Fibroblast of the aortic adventitia (primary cell): ENCODE measurements at places on chromosomes 3 and 15.

- no peak for DNase-seq
Measured at GRCh38 chr15:34348735-34349300, 5.7 kb downstream of the NUTM1 start.

DNA sequence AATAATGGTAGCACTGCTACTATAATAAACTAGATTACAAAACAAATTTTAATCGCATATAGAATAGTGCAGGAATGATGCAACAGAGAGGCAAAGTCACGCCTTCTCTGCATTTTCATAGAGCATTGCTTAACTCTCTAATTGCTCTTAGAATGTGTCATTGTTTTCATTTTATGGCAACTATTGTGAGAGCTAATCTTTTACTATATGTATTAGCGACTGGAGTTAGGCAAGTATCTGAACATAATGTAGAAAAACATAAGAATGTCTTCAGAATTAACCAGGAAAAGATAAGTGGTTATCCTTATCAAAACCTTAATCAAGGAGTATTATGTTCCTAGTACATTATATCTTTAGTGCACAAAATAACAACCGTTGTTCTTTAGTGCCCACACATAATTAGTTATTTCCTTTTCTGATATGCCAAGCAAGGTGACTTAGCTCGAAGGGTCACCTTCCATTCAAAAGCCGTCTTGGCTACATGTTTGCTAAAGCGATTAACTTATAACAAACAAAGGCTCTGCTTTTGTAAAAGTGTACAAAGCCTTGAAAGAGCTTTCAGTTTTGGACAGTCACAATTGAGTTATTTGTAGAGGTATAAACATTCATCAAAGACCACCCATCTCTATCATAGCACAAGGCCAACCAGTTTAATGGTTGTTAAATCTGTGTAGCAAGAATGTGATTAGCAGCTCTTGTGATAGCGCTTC is 1328.9 kb downstream of the ROBO2 start:
- DNase-seq: no peak

- peak; percentile 60 for DNase-seq
Measured at GRCh38 chr3:57755368-57755675, 787 bp upstream of the SLMAP start.

DNA sequence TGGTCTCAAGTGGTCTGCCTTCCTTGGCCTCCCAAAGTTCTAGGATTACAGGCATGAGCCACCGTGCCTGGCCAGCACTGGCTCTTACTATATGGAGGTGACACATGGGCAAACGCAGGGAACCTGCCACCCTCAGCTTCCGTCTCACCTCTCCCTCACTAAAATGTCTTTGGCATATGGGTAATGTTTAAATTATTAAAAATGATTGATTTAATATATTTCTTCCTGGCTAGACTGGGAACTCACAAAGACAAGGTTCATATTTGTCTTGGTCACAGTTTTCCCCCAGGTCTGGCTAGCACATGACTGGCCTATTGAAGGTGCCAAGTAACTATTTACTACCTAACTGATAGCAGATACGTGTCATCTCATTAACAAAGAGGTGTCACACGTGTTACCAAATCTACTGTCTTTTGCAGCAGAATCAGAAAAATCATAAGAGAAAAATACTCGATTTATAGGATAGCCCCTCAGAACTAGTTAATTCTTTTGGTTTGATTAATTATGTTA is 48.2 kb downstream of the SYNM start:
- no peak for DNase-seq

DNA sequence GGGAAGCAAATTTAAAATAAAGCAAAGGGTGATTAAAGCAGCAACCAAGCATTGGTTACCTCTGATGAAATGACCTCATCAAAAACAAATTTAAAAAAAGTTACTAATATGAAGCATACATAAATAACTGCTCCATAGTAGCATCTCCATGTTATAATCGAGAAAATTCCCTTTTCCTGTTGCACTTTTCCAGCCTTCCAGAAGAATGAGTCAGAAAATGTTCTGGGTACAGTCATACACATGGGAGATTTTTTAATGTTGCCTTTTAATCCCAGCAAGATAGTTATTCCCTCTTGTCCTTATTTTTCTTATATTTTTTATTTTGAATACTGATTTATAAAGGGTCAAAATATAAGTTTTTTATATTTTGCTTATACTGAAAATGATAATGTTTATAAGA is 2.6 kb upstream of the TMCO5A start:
- DNase-seq: peak; percentile 46

DNA sequence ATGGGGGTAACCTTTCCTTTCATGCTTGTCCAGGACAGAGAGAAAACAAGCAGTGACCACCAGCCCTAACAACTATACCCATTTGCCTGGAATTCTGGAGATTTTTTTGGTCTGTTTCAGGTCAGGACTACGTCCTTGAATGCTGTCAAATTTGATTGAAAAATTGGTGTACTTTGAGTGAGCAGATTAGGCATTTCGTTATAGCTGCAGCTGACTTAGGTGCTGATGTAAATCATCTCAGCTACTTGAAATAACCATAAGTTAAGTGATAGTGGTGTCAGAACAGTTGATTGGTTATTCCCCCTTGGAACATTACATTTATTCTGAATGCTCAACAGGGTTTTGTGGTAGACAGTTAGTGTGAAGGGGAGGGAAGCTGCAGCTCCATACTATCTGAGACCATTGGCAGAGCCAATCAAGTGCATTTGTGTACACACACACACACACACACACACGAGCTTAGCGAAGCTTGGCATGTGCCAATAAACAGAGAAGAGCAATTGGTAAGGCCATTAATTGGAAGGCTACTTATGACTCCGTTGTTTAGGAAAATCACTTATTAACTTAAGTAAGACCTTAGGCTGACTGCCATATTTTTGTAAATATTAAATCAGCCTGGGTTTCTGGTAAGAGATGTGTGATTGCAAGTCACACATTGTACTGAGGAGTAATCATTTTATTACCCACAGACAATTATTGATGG is 447.8 kb downstream of the MFSD1 start:
- no peak for DNase-seq

DNA sequence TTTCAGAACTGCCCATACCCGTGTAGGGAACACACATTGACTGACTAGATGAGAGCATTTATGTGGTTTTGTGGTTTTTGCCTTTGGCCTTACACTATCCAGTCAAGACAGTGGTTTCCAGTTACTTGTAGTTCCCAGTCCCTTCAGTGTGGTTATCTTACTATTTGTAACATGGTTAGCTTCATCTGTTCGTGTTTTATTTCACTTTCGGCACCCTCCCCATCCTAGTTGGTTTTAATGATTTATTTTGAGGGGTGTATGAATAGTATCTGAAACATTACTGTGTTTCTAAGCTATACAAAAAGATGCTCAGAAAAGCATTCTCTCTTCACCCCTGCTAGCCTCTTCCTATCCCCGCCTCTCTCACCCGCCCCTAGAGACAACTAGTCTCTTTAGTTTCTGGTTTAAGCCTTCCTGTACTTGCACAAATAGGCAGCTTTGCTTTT is 14.1 kb downstream of the LYSMD4 start:
- peak; percentile 48 for DNase-seq

DNA sequence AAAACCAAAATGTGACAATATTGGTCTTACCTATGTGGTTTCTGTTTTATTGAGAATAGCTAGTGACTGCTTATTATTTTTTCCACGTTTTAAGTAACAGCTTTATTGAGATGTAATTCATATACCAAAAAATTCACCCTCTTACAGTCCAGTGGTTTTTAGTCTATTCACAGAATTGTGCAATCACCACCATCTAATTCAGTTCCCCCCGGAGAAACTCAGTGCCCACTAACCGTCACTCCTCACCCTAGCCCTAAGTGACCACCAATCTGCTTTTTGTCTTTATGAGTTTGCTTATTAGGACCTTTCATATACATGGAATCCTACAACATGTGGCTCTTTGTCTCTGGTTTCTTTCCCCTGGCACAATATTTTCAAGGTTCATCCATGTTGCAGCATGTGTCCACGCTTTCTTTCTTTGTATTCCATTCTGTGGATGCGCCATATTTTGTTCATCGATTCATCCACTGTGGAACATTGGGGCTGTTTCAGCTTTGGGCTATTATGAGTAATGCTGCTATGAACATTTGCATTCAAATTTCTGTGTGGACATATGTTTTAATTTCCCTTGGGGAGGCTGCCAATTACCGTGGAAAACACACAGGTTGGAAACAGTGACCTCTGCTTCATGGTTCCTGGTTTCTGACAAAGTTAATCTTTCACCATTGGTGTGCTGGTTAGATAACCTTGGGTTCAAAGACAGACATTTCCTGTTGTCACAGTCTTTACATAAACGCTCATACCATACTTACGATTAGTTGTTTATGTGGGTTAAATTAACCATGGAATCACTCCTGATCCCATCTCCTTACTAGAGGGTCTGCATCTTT is 3.2 kb upstream of the BCL2L10 start:
- no peak for DNase-seq

GRCh38 chr15:80662129-80662528 is 33.0 kb upstream of the ABHD17C start:
- DNase-seq: peak; percentile 40

- no peak for DNase-seq
Measured at GRCh38 chr3:26015752-26016151, 225.9 kb downstream of the OXSM start.

- peak; percentile 85 for DNase-seq
Measured at GRCh38 chr3:52237657-52238172, 1.2 kb downstream of the TWF2 start.

- peak; percentile 96 for DNase-seq
Measured at GRCh38 chr15:99565299-99566156, at the start of gene MEF2A. MEF2A (plus strand) TSS chr15:99565984; CDS start chr15:99633120, 67,136 bp downstream.

- DNase-seq: no peak
Measured at GRCh38 chr15:63495343-63495742, 9.1 kb upstream of the USP3 start.

DNA sequence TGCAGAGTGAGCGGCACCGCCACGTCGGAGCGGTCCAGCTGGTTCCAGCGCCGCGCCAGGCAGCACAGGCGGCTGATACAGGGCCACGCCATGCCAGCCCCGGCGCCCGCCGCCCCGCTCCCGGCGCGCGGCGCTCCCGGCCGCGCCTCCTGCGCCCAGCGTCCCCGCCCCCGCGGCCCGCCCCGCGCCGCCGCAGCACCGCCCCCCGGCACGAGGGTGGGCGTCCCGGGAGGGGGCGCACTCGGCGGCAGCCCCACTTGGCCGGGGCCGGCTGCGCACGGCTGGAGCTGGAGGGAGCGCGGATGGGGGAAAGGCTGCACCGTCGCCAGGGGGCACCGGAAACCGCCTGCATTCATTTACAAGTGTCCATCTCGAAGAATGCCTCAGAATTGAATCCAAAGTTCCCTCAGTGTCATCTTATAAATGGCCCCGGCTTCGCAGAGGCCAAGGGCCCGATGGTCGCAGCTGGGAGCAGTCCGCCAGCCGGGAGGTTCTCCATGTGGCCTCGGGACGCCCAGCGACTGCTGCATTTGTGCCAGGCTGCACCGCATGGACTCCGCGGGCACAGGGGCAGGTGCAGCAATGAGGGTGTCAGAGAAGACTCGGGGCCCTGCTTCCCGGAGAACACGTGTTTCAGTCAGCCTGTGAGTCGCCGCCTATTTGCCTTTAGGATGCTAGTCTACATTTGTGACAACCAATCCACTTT is at the start of gene MAP6D1:
TSS of gene MAP6D1 (minus strand) at position 122 of the 706 bp plus-strand sequence. CDS start at position 92, 30 bp downstream.
- DNase-seq: peak; percentile 18

GRCh38 chr3:481680-482079 is 285.1 kb downstream of the CHL1 start:
- DNase-seq: no peak

GRCh38 chr3:95319921-95320494 is 1257.1 kb downstream of the NSUN3 start:
- peak; percentile 22 for DNase-seq

- DNase-seq: no peak
Measured at GRCh38 chr15:85926834-85927233, 132.1 kb upstream of the KLHL25 start.

DNA sequence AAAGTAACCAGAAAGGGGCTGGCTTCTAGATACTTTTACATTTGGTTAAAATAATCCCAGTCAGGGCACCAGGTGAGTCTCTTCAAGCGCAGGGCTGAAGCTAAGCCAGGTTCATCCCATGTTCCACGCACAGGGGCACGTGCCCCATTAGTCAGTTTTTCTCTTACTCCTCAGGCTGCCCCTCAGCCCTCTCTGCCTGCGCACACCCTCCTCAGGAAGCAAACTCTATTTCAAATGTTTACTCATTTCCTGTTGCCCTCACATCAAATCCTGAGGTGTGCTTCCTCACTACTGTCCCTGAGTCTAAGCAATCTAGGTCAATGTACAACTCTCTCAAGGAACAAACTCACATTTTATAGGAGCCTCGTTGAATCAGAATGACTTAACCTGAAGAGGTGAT is 48.5 kb downstream of the THBS1 start:
- no peak for DNase-seq

DNA sequence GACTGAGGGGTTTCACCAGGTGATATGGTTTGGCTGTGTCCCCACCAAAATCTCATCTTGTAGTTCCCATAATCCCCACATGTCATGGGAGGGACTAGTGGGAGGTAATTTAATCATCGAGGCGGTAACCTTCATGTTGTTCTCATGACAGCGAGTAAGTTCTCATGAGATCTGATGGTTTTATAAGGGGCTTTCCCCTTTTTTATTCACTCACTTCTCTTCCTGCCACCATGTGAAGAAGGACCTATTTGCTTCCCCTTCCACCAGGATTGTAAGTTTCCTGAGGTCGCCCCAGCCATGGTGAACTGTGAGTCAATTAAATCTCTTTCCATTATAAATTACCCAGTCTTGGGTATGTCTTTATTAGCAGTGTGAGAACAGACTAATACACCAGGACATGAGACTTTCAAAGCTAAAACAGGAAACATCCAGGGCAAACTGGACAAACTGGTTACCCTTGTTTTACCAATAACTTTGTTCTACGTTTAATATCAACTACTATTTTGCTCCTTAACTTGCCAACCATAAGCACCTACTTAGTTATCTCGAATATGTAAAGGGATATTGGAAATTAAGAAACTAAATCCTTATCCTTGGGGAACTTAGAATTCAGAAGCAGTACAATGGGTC is 98.2 kb downstream of the MYH15 start:
- DNase-seq: no peak

DNA sequence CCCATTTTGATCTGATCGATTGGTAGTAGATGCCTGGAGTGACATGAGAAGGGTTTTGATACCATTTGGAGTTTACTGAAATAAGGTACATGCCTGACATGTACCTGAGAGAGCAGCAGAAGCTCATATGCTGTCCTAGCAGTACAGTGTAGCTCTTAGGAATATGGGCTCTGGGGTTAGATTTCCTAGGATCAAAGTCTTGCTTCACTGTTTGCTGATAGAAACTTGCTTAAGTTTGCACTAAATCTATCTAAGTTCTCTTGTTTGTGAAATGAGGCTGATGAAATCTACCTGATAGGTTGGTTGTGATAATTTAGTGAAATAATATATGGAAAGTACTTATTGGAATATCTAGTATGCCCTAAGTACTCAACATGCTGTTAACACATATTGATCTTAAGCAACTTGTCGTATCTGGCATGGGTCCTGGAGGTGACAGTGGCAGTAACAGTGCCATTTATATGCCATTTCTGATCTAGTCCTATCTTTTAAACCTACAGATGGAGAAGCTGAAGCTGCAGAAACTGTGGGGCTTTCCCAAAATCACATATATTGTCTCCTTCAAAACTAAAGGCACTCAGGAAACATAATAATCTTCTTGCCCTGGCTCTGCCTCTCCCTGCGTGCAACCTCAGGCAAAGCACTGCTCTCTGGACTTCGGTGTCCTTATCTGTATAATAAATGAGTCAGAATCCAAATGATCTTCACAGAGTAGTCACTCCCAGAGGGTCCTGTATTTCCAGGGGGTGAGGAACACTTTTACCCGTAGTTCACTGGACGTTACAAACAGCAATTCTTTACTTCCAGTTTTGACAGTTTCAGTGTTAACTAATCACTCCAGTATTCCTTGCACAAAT is 223.6 kb upstream of the SETMAR start:
- DNase-seq: no peak
